ENCODE measurements at places on chromosomes 2 and 18.

- no peak for DNase-seq
Measured at GRCh38 chr2:149561309-149561926, 26.2 kb downstream of the MMADHC start.

- no peak for DNase-seq
Measured at GRCh38 chr18:2180586-2180985, 390.7 kb downstream of the METTL4 start.

GRCh38 chr2:1736045-1736444 is 8.3 kb downstream of the PXDN start:
- no peak for DNase-seq

DNA sequence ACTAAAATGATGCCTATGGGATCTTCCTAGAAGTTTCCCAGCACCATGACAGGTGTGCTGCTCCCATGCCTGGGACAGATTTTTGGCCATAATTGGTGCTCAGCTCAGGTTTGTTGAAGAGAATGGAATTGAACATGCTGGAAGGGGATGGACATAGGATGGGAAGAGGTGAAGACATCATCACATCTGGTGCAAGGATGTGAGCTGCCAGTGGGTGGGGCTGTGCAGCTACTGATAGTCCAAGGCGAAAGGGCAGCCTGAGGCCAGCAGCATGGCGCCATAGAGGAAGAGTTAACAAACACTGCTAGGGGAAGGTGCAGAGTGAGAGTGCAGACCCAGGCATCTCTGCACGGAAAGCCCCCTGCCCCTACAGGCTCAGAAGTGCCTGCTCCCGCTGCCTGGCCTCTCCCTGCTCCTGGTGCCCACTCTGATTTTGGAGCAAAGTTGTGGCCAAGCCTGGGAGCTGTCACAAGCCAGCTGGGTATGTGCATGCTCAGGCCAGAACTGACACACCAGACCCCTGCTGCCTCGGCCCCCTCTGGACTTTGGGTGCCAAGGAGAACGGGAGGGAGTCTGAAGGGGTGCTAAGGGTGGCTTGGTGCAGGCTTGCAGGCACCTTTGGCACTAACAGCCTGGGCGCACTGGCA is 178.6 kb downstream of the ZBTB7C start:
- no peak for DNase-seq

DNA sequence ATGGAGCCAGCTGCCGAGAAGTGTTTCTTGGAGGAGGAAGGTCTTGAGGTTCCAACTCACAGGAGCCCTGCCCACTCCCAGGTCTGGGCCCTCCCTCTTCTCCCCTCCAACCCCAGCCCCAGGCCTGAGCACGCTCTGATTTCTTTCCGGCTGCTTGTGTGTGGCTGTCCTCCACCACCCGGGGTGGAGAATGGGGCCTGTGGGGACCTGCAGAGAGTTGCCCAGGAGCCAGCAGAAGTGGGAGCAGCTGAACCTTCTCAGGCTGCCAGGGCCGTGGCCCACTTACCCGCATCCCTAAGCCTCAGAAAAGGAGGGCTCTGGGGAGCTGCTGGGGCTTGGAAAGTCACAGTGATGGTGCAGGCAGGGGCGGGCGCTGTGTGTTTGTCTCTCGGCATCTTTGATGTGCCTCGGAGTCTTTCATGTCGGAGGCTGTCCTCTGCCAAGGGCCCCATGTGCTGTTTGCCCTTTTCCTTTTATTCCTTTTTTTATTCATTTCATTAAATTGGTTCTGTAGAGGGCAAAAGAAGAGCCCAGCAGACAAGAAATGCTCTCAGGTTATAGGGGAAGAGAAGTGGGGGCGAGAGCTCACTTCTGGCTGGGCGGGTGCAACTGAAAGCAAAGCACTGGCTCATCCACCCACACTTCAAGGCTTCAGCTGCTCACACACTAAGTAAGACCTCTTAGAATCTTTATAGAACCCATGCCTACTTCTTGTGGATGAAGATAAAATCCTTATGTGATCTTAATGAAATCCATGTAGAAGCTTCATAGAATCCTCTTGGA is 52.5 kb downstream of the SDC1 start:
- DNase-seq, result no peak

DNA sequence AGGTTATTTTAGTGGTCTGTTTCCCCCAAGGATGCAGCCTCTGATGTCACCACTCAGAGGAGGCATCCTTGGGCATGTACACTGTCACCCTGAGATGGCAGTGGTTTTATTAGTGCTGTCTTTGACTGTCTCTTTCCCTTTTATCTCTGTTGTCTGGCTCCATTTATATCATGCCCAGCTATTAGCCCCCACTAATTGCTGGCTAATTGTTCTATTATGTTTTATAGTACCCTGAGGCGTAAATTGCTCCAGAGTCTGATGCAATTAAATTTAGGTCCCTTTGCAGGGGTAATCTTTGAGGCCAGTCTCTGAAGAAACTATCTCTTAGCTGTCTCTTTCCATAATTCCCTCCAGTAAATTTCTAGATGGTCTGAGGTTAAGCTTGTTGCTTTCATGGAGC is 301.0 kb upstream of the KLHL29 start:
- no peak for DNase-seq

DNA sequence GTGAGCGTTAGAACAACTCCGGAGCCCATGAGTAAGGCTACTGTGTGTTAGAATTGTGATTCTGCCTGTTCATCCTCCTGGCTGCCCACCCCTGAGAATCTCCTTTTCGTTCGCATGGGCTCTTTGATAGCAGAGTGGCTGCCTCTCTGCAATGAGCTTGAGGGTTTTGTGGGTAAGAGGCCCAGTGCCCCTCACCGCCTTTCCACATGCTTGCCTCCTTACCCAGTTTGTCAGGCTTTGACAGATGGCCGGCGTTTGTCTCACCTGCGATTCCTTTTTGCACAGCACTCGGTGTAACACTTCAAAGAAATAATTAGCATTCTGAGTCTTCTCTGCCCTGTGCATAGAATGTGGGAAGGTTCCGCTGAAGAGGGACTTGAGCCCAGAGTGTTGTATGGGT is 138.0 kb downstream of the RHBDD1 start:
- DNase-seq, result no peak

- no peak for DNase-seq
Measured at GRCh38 chr2:24083567-24084385, 858 bp downstream of the TP53I3 start.

- DNase-seq, result no peak
Measured at GRCh38 chr2:26904839-26905238, 56.9 kb downstream of the DPYSL5 start.

- DNase-seq, result no peak
Measured at GRCh38 chr2:24793761-24794435, 673 bp downstream of the CENPO start.

DNA sequence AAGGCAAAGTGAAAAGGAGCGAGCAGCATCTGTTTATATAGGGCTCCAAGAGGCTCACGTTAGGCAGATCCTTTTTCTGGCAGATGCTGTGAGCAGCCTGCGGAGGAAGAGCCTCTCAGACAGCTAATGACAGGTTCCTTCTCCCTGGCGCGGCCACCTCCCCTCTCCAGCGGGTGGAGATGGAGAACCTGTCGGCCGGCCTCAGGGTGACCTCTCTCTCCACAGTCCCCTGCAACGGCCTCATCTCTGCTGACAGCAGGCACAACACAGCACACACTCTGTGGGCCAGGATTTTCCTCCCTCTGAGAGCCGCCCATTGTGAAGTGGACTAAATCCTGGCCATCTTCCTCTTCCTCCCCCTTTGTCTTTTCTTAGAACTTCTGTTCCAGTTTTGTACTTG is 119.8 kb downstream of the PRKCE start:
- DNase-seq, result no peak

GRCh38 chr2:236352761-236353593 is 88.8 kb upstream of the ASB18 start:
- no peak for DNase-seq

GRCh38 chr2:75517547-75518230 is 43.0 kb downstream of the EVA1A start:
- no peak for DNase-seq

GRCh38 chr2:219959471-219959870 is 332.0 kb downstream of the SLC4A3 start:
- DNase-seq, result no peak

- no peak for DNase-seq
Measured at GRCh38 chr2:222745836-222746559, 74.5 kb downstream of the MOGAT1 start.

DNA sequence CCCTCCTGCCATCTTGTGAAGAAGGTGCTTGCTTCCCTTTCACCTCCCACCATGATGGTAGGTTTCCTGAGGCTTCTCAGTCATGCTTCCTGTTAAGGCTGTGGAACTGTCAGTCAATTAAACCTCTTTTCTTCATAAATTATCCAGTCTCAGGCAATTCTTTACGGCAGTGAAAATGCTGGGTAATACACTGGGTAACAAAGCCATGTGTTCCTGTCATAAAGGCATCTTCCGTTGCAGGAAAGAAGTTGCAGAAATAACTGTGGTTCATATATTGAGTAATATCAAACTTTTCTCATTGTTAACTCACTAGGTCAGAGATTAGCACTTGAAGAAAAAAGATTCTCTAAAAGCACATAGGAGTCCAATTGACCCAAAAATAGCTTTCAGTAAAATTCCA is 163.9 kb upstream of the HNMT start:
- DNase-seq, result no peak

GRCh38 chr18:10006311-10006893 is 92.6 kb downstream of the VAPA start:
- no peak for DNase-seq

GRCh38 chr18:59661891-59662701 is 35.1 kb downstream of the CCBE1 start:
- DNase-seq, result no peak

DNA sequence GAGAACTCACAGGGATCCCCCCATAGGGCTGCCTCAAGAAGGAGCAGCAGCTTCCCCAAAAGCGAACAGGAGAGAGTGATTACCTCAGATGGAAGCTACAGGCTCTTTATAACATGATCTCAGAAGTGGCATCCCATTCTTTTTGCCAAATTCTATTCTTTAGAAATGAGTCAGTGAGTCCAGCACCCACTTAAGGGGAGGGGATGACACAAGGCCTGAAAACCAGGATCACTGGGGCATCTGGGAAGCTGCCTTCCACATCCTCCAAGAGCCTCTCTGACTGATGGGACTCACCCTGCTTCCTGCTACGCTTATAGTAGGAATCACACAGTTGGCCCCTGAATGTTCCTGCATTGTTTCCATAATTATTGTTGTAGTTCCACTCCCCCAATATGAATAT is 96.5 kb downstream of the MAPK4 start:
- DNase-seq, result no peak

- DNase-seq, result no peak
Measured at GRCh38 chr2:232367591-232368233, 10.8 kb upstream of the ALPP start.

GRCh38 chr2:74093840-74094239 is 53.9 kb downstream of the BOLA3 start:
- DNase-seq, result no peak

DNA sequence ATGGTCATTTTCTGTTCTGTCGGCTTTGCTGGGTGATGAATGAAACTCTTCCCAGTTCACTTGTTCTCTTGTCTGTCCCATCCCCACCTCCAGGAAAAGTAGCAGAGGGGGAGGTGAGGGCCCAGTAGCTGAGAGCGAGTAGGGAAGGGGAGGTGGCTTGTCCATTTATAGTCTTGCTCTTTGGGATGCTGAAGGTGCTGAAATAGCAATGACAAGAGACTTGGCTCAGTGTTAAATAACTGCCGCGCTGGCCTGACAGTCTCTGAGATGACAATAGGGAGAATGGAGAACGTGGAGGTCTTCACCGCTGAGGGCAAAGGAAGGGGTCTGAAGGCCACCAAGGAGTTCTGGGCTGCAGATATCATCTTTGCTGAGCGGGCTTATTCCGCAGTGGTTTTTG is at the start of gene SMYD1:
Gene SMYD1 (plus strand): TSS at position 228 of the 400 bp plus-strand sequence. CDS start 40 bp downstream, at position 268.
- no peak for DNase-seq

- DNase-seq, result no peak
Measured at GRCh38 chr18:32910694-32911296, 138.0 kb upstream of the KLHL14 start.

GRCh38 chr2:225041851-225042799 is at the start of gene DOCK10:
Gene DOCK10, minus strand, starts transcription at chr2:225042468. Its CDS starts 94 bp downstream, at chr2:225042374.
- DNase-seq, result peak; percentile 52

- no peak for DNase-seq
Measured at GRCh38 chr18:23718243-23718720, 29.0 kb downstream of the LAMA3 start.

GRCh38 chr2:181189951-181190350 is 209.5 kb downstream of the UBE2E3 start:
- DNase-seq, result no peak

DNA sequence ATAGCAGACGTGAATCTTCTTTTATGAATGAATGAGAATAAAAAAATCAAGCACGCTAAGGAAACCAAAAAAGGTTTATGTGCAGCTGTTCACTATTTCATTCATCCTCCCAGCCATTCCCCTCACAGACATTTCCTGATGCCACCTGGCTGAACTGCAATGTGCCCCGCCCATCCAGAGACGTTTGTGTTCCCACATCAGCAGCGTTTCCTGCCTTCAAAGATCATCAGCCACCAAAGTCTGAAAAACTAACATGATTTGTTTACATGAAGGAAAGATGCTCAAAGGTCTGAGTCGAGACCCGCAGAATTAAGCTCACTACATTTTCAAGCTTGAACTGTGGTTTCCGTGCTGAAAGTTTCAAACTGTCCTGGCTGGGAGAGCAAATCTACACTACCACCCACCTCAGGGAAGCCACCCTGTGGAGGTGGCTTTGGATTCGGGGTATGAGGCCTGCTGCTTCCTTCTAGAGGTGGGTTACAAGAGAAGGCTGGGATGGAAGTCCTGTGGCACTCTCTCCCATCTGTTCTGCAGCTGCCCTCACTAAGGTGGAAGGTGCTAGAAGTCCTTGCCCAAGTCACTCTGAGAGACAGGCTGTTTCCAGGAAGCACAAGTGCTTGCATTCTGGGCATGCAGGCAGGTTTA is 201.3 kb upstream of the OSR1 start:
- DNase-seq, result no peak

DNA sequence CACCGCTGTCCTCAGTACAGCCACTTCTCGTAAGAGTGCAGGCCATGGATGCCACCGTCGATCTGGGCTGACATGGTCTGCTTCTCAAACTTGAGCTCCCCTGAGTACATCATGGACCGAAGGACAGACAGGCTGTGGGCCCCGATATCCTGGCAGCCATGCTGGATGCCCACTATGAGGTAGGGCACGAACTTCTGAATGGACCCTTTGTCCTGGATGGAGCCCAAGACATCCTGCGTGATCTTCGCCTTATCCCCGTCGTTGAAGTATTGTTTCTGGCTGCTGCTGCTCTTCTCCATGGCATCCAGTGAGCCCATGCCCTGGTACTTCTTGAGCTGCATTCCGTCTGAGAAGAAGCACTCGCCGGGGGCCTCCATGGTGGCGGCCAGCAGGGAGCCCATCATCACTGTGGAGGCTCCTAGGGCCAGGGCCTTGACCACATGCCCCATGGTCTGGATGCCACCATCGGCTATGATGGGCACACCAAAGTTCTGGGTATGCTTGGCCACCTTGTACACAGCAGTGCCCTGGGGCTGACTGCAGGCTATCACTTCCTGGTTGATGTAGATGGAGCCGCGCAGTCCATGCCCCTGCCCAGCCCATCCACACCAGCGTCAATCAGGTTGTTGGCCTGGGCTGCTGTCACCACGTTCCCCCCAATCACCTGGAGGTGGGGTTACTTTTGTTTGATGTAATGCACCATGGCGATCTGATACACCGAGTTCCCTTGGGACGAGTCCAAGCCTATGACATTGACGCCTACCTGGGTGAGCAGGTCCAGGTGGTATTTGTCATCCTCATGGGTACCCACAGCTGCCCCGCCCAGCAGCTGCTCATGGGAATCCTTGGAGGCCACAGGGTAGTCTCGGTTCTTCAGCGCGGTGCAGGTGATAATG is 21.8 kb downstream of the CFLAR start:
- DNase-seq, result no peak

All from stimulated activated CD4-positive, alpha-beta T cell treated with anti-CD3 and anti-CD28 coated beads, TNF-alpha, amount 100 ng/mL, for 48 hours (primary cell).